ENCODE measurements at places on chromosomes 7 and 10. TPM values are rescaled to one million over a fixed set of nuclear protein-coding genes. Genes with fewer than 3 reads are reported as not detected.

DNA sequence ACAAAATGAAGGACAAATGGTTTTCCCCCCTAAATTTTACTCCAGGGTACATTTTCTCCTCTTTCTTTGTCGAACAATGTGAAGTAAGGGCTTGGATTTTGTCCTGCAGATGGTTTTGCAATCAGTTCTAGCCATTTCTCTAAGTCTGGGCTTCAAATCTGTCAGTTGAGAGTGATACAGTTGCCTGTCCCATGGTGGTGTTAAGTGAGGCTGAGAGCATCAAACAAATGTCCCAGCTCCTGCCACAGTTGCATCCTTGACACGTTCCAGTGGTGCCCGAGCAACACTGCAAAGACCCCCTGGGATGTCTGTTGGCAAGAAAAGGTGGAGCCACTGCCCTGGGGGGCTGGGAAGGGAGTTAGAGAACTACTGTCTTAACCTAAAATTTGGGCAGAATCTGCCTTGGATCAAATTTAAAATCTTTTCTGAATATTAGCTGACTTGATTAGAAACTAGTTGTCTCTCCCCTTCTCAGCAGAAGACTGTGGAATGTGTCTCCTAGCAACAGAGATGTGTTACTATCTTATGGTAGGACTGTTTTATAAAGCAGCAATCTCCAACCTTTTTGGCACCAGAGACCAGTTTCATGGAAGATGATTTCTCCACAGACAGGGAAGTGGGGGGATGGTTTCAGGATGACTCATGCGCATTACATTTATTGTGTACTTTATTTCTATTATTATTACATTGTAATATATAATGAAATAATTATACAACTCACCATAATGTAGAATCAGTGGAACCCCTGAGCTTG, 102.0 kb upstream of the STEAP1B start:
- no peak overlapping the region for H3K27ac ChIP-seq
- H3K4me1 ChIP-seq, result peaks cover 14% of the 10 kb centered on the region
- no peaks in the 10 kb centered on the region for H3K36me3 ChIP-seq

DNA sequence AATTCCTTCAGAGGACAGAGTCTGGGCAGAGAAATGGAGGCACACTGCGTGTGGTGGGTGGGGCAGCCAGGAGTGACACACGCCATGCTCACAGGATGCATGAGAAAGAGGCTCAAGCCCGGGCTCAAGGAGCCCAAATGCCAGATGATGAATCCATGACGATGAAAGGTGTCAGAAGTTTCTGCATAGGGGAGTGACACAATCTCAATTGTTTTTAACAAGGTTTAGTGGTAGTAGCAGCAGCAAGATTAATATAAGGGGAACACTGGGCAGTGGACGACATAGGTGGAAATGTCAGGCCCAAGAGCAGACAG, 126.1 kb downstream of the TNS3 start:
- DNase-seq, result no peak
- no peaks in the 10 kb centered on the region for H3K27me3 ChIP-seq
- no peaks in the 10 kb centered on the region for H3K36me3 ChIP-seq

GRCh38 chr7:23955145-23955544, 245.1 kb downstream of the STK31 start:
- DNase-seq, result no peak
- no peaks in the 10 kb centered on the region for H3K36me3 ChIP-seq
- no peaks in the 10 kb centered on the region for H3K4me1 ChIP-seq
- H3K27me3 ChIP-seq, result no peaks in the 10 kb centered on the region

- H3K4me1 ChIP-seq, result no peaks in the 10 kb centered on the region
- no peaks in the 10 kb centered on the region for H3K27me3 ChIP-seq
- no peaks in the 10 kb centered on the region for H3K36me3 ChIP-seq
- H3K27ac ChIP-seq, result no peak overlapping the region
- DNase-seq, result no peak
Observed at GRCh38 chr7:97499204-97499603, 232.7 kb upstream of the TAC1 start.

The OR2F2 gene
- total RNA-seq, result not detected

GRCh38 chr7:147833557-147833956, 757.0 kb upstream of the C7orf33 start:
- no peak overlapping the region for H3K4me3 ChIP-seq
- H3K36me3 ChIP-seq, result no peaks in the 10 kb centered on the region
- no peak for DNase-seq
- H3K4me1 ChIP-seq, result no peaks in the 10 kb centered on the region
- H3K27me3 ChIP-seq, result no peaks in the 10 kb centered on the region

- no peaks in the 10 kb centered on the region for H3K36me3 ChIP-seq
- no peak overlapping the region for H3K27ac ChIP-seq
- H3K27me3 ChIP-seq, result no peaks in the 10 kb centered on the region
- no peak overlapping the region for H3K4me3 ChIP-seq
- no peak for DNase-seq
- no peaks in the 10 kb centered on the region for H3K4me1 ChIP-seq
Observed at GRCh38 chr7:113188396-113188795, 70.0 kb upstream of the SMIM30 start.

DNA sequence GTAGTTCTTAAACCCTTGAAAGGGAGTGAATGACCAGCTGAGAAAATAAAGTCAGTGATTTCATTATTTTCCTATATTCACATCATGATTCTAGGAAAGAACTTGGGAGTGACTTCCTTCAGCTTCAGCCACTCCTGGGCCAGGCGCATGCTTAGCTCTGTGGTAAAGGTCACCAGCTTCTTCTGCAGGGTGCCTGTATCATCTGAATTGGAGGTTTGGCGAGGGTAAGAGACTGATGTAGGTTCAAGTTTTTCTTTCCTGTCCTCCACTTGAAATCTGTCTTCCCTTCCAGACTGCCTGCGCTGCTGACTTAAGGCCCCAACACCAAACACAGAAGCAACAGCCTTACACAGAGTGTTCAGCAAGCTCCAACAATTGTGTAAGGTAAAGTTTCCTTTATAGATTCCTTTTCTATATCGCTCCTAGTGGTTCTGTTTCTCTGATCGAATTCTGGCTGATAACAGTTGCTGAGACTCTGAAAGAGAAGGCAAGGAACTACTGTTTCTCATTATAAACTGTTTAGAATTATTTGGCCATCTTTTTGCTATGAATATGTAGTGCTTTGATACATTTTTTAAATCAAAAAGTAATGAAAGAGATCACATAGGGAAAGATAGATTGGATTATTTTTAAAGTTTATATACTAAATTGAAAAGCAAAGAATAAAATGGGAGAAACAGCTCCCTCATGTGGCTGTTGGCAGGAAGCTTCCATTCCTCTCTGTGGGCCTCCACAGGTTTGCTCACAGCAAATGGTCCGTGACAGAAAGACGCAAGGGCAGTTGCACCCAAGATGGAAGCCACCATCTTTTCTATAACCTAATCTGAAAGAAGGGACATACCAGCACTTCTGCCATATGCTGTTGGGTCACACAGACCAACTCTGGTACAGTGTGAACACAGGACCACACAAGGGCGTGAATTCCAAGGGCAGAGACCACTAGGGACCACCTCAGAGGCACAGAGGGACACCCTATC, 14.0 kb downstream of the GATAD1 start:
- H3K27me3 ChIP-seq, result no peaks in the 10 kb centered on the region
- no peak overlapping the region for H3K27ac ChIP-seq
- peaks cover 28% of the 10 kb centered on the region for H3K36me3 ChIP-seq
- H3K4me3 ChIP-seq, result no peak overlapping the region

The TWIST1 gene
- not detected for total RNA-seq

DNA sequence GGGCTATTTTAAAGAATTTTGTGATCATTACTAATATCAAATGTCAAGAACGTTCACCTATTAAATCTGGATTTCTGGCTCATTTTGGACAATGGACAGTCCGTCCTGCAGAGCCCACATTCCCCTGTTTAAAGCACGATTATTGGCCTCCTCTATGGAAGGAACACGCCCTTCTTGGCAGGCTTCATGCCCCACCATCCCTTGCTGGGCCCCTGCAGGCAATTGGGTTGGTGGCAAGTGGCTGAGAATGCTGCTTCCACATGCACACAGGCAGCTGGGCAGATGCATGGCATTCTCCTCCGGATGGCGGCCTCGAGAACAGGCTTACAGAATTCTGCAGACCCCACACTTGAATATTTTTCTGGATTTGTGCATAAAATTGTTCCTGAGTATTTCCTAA, 305.8 kb upstream of the MKI67 start:
- H3K4me1 ChIP-seq, result no peaks in the 10 kb centered on the region
- no peak for DNase-seq
- H3K27ac ChIP-seq, result no peak overlapping the region
- H3K4me3 ChIP-seq, result no peak overlapping the region

GRCh38 chr7:134089446-134089845, 37.7 kb upstream of the LRGUK start:
- H3K4me1 ChIP-seq, result no peaks in the 10 kb centered on the region
- H3K27ac ChIP-seq, result no peak overlapping the region
- no peak overlapping the region for H3K4me3 ChIP-seq
- no peak for DNase-seq
- no peaks in the 10 kb centered on the region for H3K27me3 ChIP-seq

DNA sequence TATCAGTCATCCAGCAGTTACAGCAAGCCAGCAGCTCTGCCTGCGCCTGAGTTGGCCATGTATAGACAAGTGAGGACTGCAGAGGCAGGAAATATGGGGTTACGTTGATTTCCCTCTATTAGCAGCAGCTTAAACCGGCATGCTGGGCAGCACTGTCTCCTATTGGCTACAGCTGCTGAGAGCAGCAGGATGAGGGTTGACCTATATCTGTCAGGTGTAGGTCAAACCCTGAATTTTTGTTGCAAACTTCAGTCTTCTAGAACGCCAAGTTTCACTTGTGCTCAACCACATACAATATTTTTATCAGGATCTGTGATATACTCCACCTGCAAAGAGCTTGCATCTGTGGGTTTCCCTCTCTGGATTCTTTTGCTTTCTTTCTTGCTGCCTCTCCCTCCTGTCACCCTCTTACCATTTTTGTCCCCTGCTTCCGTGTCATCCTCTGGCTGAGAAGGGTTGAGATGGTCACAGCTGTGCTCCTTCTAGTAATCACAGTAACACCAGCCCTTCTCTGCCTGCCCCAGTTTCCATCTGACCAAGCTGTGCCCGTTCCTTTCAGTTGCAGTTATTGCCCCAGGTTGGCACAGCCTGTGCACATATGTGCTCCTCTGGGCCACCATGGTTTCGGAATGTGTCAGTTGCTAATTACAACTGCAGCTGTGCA, 23.8 kb upstream of the GLCCI1 start:
- no peaks in the 10 kb centered on the region for H3K27me3 ChIP-seq
- no peak overlapping the region for H3K27ac ChIP-seq
- no peak for DNase-seq
- H3K4me1 ChIP-seq, result no peaks in the 10 kb centered on the region
- no peaks in the 10 kb centered on the region for H3K36me3 ChIP-seq
- H3K4me3 ChIP-seq, result no peak overlapping the region

The ATRNL1 gene
- 0.93 TPM for total RNA-seq

GRCh38 chr7:20545016-20545415, 70.5 kb upstream of the ABCB5 start:
- no peaks in the 10 kb centered on the region for H3K4me1 ChIP-seq
- H3K4me3 ChIP-seq, result no peak overlapping the region
- H3K27ac ChIP-seq, result no peak overlapping the region
- no peaks in the 10 kb centered on the region for H3K27me3 ChIP-seq
- H3K36me3 ChIP-seq, result no peaks in the 10 kb centered on the region
- no peak for DNase-seq

DNA sequence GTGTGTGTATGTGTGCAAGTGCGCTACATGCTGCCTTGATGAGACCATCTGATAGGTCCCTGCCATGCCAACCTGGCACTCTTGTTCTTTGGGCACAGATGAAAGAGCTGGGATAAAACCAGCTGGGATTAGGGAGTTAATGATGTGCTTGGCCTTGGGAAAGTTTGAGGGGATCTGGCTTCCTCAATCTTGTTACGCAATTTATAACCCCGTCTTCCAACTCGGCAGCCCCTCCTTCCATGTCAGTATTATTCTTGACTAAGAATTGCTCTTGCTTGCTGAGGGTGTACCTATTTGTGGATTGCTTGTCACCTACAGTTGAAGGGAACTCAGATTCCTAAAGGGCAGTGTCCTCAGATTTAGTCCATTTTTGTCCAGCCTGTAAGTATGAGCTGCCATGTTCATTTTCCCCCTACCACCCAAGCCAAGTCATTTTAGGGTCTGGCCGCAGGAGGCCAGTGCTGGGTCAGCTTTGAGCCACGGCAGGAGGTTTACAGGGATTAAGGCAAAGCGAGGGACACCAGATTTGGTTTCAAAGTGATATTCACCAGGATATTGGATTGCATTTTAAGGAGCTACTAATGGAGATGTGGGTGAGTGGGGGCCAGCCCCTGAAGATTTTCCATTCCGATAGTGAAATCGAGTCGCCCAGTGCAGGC, 34.1 kb upstream of the KCNMA1 start:
- H3K36me3 ChIP-seq, result no peaks in the 10 kb centered on the region
- no peak for DNase-seq
- no peak overlapping the region for H3K27ac ChIP-seq
- peaks cover 6% of the 10 kb centered on the region for H3K27me3 ChIP-seq
- H3K4me3 ChIP-seq, result no peak overlapping the region
- H3K4me1 ChIP-seq, result no peaks in the 10 kb centered on the region

- no peak overlapping the region for H3K27ac ChIP-seq
- H3K27me3 ChIP-seq, result no peaks in the 10 kb centered on the region
- H3K4me1 ChIP-seq, result peaks cover 3% of the 10 kb centered on the region
Observed at GRCh38 chr7:25897261-25897782, 254.7 kb upstream of the NFE2L3 start.

The HYAL4 gene
- total RNA-seq, result not detected
